Calu3 (cell line): ENCODE measurements at places on chromosomes 6 and 20.

DNA sequence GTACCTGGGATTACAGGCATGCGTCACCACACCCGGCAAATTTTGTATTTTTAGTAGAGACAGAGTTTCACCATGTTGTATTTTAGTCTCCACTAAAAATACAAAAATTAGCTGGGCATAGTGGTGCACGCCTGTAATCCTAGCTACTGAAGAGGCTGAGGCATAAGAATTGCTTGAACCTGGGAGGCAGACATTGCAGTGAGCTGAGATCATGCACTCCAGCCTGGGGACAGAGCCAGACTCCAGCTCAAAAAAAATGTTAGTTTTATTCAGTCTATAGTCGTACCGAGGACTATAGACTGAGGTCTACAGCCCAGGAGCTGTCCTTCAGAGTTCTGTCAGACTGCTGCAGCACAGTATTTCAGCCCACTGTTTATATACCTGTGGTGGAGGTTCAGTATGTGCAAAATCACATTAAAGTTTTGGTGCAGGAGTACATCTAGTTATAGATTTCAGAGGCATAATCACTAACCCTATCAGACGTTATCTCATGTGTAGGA lies 3.6 kb upstream of the CASP8AP2 start:
- H3K27me3 ChIP-seq = no peaks in the 10 kb centered on the region
- H3K4me1 ChIP-seq = peaks cover 10% of the 10 kb centered on the region
- DNase-seq = no peak
- H3K4me3 ChIP-seq = no peak overlapping the region

GRCh38 chr20:6719369-6719721 lies 48.1 kb upstream of the BMP2 start:
- no peak overlapping the region for H3K27ac ChIP-seq
- no peaks in the 10 kb centered on the region for H3K36me3 ChIP-seq
- H3K4me1 ChIP-seq = peaks cover 25% of the 10 kb centered on the region
- no peaks in the 10 kb centered on the region for H3K27me3 ChIP-seq

- peaks cover 9% of the 10 kb centered on the region for H3K4me1 ChIP-seq
- H3K27ac ChIP-seq = peak overlapping the region; percentile 9
- H3K27me3 ChIP-seq = no peaks in the 10 kb centered on the region
- H3K36me3 ChIP-seq = no peaks in the 10 kb centered on the region
These were observed 56.4 kb upstream of the DUSP22 start for GRCh38 chr6:235763-236360.

DNA sequence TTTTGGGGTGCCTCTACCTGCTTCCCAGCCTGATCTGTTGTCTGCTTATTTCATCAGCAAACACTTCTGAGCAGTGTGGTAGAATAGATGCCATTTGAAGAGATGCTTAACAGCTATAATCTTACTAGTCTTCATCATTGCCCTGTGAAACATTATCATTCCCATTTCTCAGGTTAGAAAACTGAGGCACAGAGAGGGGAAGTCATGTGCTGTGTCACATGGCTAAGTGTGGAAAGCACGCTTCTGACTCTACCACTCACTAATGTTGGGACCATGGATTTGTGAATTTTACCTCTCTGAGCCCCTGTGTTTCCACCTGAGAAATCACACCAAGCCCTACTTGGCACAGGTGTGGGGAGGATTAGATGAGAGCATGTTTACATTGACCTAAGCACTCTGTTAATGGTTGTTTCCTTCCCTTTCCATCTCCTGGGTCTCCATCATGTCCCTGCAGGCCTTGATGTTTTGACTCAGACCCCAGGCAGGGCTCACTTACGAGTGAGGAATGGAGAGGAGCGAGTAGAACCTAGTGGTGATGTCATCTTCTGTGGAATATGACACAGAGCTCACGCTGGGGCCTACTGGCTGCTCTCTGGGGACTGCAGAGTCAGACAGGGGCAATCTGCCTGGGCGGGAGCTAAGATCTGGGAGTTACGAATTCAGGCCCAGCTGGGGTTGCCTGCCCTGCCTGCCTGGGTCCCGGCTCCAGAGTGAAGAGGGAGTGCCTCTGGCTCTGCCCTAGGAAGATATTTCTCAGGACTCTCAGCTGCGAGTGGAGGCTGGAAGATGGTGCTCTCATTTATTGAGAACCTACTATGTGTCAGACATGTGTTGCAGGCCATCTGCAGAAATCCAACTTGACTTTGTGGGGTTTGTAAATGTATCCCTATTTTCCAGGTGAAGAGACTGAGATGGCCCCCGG lies 64.3 kb downstream of the CDH22 start:
- H3K4me3 ChIP-seq = no peak overlapping the region
- H3K27me3 ChIP-seq = no peaks in the 10 kb centered on the region
- H3K4me1 ChIP-seq = no peaks in the 10 kb centered on the region
- no peaks in the 10 kb centered on the region for H3K36me3 ChIP-seq

DNA sequence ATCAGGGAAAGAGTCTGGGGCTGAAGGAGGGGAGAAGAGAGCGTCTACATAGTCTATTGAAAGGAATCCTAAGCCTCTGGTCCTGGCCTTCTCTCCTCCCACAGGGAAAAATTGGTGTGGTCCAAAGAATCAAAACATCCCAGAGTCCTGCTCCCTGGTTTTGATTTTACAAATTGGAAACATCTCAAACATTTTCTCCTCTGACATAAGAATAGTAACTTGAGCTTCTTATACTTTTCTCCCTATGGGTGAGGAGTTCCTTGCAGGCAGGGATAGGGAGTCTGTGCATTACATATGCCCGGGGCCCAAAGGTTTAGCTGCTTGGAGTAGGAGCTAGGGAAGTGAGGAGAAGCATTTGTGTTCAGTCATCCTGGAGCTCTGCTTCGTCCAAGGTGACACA lies 120.0 kb upstream of the GGTLC1 start:
- H3K27me3 ChIP-seq = no peaks in the 10 kb centered on the region
- H3K27ac ChIP-seq = no peak overlapping the region
- no peak overlapping the region for H3K4me3 ChIP-seq
- no peaks in the 10 kb centered on the region for H3K4me1 ChIP-seq
- no peak for DNase-seq

DNA sequence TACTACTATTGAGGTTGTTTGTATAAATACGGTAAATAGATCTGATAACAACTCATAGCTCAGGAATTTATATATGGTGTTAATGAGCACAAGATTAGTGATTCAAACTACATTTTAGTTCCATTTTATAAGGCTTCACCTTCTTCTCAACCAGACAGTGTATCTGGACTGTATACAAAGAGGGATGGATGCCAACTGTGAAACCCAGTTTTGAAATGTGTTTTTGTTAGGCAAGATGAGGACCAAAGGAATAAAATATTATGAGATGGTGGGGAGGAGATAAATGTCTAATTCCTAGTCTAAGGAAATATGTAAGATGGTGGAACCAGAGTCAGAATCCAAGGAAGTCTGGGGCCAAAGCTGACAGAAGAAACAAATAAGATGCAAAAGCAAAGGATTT lies 329.0 kb downstream of the GRIK2 start:
- no peak for DNase-seq
- H3K4me3 ChIP-seq = no peak overlapping the region
- H3K27ac ChIP-seq = no peak overlapping the region
- no peaks in the 10 kb centered on the region for H3K36me3 ChIP-seq
